ENCODE measurements at places on chromosomes 6 and 20.

- no peak for DNase-seq
These were observed 46.7 kb upstream of the MOCS1 start for GRCh38 chr6:39980839-39981580.

DNA sequence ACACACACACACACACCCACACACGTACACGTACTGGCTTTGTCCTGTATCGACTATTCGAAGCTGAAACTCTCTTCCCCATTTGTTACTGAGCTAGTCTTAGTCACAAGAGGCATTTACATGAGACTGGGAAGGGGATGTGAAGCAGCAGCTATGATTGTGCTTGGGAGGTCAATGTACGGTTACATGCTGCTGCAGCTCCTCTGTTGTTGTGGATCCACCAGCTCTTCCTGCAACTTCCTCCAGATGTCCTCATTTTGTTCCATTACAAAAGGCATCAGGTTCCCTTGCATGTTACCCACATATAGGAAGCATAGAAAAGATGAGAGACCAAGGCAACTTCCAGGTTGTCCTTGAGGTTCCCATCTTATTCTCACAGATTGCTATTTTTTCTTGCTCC is 612.4 kb upstream of the IMPG1 start:
- DNase-seq = no peak

- no peak for DNase-seq
These were observed 155.2 kb upstream of the KHDRBS2 start for GRCh38 chr6:62441182-62441581.

GRCh38 chr6:130159956-130160355 is 62.8 kb downstream of the SAMD3 start:
- DNase-seq = no peak

- DNase-seq = no peak
These were observed 559.5 kb upstream of the MMS22L start for GRCh38 chr6:97842521-97842920.

- DNase-seq = no peak
These were observed 12.3 kb downstream of the DCBLD1 start for GRCh38 chr6:117494694-117495318.

DNA sequence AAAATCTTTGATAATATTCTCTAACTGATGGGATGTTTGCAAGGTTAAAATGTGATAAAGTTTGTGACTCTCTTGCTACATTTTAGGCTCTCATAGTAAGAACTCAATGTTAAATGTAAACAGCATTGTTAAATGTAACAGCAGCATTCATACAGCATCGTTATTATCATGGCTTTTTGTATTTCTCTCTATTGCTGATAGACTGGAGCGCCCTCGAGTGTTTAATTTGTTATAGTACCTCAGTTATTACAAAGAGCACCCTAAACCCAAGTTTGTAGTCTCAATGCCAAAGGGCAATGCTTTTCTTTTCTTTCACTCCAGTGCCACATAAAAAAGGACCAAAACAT is 14.9 kb upstream of the TTPAL start:
- no peak for DNase-seq

GRCh38 chr6:99093456-99094190 is 145.9 kb upstream of the FBXL4 start:
- no peak for DNase-seq

- DNase-seq = no peak
These were observed 38.3 kb downstream of the KIF13A start for GRCh38 chr6:17949168-17949567.
